Ureter (tissue), 1 donor: ENCODE measurements at places on chromosomes 2 and 18.

- no peak for DNase-seq
These were observed 73.5 kb upstream of the C2orf15 start for GRCh38 chr2:99067871-99068625.

GRCh38 chr18:48216639-48217257, 192.4 kb downstream of the ZBTB7C start:
- no peak for DNase-seq

DNA sequence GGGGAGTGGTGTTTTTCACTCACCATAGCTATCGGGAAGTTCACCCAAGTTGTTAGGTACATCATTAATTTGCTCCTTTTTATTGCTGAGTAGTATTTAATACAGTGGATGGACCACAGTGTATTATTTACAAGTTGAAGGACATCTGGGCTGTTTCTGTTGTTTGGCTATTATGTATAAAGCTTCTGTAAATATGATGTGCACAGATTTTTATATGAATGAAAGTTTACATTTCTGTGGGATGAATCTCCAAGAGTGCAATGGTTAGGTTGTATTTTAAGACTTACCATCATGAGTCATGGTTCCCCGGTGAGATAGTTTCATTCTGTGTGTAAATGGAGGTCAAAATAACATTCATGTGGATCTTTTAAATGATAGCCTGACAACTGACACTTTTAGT, 337.4 kb downstream of the PTPRM start:
- no peak for DNase-seq

DNA sequence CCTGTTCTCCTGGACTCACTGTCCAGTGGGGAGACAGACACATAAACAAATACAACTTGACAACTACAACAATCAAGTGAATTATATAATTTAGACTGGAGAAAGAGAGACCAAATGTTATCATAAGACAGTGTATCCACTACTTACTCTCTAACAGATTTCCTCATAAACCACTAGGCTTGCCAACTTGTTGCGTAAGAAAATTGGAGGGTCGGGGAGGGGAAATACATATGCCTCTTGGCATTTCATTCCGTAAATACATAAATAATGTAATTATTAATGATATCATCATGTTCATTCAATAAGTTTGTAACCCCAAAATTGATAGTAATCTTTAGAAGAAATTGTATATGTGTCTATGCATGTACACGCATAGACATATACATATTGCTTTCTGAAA, 14.9 kb downstream of the RAB6D start:
- DNase-seq = no peak

- no peak for DNase-seq
These were observed 84.5 kb downstream of the POU3F3 start for GRCh38 chr2:104938231-104938941.

- no peak for DNase-seq
These were observed 70.5 kb downstream of the FAM168B start for GRCh38 chr2:131022731-131023130.

DNA sequence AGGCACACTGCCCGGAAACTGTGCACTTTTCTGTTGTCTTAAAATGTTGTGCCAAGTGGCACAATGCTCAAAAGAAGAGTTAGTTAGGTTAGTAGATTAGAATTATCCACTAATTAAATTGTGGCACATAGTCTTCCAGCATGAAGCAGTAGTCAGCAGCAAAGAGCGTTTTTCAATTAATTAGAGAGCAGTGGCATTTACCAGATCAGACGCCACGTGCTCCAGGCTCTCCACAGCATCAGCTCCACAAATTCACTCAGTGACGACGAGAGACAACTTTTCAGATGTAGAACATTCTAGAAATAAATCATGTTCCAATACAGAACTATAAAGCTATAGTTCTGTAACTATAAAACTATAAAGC, 16.4 kb upstream of the RTTN start:
- DNase-seq = no peak

GRCh38 chr2:15084826-15085489, 452.4 kb downstream of the LRATD1 start:
- no peak for DNase-seq

- no peak for DNase-seq
These were observed 12.2 kb downstream of the KCNJ3 start for GRCh38 chr2:154710685-154711084.

DNA sequence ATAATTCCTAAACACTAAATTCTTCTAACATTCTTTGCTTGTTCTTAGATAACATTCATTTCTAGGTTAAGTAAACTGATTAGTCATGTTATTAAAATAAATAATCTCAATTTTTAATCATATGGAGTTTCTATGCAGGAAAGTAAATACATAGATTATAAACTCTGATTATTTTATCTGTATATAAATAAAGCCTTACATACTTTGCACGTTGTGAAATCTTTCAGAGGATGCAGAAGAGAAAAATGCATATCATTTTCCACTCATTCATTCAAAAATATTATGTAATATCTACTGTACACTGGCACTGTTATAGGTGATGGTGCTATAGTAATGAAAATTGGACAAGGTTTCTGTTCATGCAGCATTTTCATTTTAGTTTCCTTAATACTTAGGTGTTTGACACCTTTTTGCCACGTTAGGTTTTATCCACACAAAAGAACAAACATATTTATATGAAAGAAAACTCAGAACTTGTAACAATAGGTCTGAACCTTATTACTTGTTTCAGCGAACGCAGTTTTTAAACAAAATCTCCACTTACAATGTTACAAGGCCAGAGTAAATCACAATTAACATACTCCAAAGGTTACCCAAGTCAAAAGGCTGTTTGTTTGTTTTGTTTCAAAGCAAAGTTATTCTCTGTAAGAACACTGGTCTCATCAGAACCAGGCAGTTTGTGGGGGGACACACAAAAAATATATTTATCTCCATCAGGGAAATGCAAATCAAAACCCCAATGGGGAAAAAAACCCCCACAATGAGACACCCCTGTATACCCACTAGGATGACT, 27.4 kb downstream of the ADAM17 start:
- no peak for DNase-seq

DNA sequence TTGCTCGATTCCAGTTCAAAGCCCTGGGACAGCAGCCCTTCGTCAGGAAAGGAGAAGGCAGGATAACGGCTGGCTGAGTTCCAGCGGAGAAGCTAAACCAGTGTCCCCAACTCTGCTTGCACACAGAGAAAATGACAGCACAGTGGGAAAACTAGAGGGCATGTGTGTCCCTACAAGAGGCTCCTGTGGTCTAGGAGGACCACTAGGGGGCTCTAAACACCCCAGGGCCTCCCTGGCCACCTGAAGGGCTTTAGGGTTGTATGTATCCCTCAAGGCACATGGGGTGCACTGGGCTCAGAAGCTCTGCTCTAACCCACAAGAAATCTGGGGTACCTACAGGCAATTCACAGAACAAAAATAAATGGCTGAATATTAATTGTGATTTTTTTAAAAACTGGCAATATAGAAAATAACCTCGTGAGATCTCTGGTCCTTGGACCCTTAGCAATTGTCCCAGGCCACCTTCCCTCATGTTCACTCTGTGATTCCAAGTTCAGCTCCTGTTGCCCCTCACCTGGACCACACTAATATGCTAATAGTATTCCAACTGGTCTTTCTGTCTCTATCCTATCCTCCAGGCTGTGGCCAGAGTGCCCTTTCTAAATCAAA, 17.5 kb downstream of the STAT1 start:
- DNase-seq = no peak

- peak; percentile 67 for DNase-seq
These were observed 326.2 kb upstream of the SOX11 start for GRCh38 chr2:5365871-5366461.

DNA sequence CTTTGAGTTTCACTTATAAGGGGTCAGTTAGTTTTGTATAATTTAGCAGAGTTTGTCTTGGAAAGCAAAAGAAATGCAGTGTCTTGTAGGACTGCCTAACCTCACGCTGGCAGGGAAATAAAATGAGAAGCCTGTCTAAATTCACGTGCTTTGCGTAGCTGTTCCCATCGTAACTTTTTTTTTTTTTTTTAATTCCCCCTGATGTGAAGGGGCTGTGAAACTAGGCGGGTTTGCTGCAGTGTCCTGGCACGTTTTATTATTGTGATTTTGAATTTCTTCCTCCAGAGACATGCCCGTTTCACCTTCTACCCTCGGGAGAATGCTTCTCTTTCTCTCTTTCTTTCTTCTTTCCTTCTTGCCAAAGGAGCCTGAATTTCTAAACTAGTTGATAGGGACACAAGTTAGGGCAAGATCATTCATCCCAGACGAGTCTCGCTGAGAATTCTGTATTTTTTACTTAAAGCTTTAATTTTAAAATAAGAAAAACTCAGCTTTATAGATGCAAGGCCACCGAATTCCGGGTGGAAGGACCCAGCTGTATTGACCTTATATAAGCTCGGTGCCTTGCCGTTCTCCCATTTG, 2.3 kb downstream of the MEIS1 start:
- DNase-seq = no peak

DNA sequence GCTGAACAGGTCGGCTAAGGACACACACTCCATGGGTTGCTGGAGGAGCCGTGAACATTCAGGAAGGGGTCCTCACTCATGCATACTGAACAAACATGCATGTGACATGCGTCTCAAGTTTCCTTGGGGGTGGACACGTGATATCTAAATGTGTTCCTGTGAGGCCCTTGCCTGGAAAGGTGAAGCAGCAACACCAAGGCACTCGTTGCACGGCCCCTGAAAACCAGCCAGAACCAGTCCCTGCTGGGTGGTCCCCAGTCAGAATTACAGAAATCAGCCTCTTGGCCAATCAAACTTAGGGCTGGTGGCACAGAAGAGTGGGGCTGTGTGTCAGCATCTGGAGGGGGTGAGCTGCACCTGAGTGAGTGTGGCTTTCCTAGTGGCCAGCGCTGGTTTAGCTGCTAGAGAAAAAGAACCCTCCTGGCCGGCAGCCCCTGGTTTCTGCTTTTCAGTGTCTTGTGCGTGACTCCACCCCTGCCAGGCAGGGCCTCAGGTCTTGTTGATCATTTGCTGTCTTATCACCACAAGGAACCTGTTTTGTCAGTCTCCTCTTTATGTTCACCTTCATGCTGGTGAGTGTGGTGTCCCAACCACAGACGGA, 3.2 kb upstream of the AQP12B start:
- no peak for DNase-seq
